K562 (cell line): ENCODE measurements at places on chromosomes 3 and 15.
A peak's percentile ranks its signal among the peaks of the same experiment; 100 is the strongest.

GRCh38 chr15:31858026-31858425 is 172.3 kb upstream of the CHRNA7 start:
- no peak for DNase-seq

DNA sequence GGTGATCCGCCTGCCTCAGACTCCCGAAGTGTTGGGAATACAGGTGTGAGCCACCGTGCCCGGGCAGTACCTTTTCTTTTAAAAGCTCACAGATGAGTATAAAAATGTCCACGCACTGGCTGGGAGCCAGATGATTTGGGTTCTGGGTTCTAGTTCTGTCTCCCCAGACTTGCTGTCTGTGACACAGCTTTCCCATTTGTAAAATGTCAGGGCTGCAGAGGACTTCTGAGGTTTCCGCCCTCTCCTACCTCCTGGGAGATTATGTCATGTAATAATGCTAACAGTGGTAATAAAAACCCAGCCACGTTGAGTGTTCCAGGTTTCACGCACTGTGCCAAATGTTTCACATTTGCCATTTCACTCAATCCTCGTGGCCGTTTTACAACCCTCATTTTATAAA is 1.3 kb upstream of the PPP4R2 start:
- no peak for DNase-seq

DNA sequence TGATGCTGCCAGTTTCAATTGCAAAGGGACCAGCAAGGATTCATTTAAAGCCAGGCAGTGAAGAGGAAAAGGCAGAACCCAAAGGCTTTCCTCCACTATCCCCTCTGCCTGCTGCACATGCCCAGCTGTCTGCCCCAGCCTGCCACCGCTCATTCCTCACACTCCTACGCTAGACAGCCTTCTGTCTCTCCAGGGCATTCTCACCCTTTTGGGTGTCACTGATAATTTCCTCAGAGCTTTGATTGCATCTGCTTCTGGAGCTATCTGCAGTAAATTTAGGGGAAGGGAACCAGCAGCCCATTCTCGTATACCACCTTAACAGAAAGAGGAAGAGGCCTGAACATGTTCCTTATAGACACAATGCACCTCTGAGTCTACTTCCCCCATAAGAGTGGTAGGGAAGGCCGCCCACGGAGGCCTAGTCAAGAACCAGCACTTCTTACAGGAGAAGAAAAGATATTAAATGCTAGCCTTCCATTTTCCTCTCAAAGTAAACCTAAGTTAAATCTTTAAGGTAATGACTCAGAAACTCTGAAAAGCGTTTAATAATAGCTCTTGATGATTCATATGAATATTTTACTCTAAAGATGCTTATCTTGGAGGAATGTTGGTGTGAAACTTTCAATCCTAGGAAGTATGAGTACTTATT is 20.9 kb downstream of the NUDT16 start:
- DNase-seq = no peak

DNA sequence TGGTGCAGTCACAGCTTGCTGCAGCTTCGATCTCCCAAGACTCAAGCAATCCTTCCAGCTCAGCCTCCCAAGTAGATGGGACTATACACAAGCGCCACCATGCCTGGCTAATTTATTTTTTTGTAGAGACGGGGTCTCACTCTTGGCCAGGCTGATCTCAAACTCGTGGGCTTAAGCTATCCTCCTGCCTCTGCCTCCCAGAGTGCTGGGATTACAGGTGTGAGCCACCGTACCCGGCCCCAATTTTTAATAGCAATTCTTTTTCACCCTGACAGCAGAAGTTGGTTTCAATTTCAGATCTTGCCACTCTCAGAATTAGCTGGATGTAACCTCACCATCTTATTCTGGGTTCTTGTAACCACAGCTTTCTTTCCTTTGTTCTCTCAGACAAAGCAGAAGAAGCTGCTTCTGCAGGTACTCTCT is 64.8 kb downstream of the TRIM71 start:
- no peak for DNase-seq

DNA sequence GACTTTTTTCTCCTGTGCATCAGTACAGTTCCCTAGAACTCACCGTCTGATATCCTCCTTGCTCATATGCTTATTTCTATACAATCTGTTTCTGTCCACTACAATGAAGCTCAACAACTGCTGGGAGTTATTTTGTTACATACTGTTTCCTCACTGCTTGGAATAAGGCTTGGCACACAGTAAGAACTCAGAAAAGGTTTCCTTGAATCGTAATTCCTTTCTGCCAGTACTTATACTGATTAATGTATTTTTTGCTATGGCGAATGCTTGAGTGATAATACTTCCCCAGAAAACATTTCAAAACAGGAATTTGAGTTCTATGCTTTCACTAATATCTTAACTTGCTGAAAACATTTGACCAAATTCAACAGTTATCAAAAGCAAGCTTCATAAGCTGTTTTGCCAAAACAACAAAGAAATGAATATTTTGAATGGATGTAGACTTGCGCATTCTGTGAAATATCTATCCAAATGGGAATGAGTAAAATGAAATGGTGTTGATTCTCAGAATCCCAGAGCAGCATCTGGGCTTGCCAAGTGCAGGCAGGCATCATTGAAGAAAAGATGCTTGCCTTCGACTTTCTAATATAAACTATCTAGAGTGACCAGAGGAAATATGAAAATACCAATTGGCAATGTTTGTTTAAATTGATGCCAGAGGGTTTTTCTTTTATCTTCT is 286.3 kb downstream of the RAP2B start:
- DNase-seq = no peak

GRCh38 chr3:97935842-97936241 is 36.4 kb downstream of the RIOX2 start:
- no peak for DNase-seq

DNA sequence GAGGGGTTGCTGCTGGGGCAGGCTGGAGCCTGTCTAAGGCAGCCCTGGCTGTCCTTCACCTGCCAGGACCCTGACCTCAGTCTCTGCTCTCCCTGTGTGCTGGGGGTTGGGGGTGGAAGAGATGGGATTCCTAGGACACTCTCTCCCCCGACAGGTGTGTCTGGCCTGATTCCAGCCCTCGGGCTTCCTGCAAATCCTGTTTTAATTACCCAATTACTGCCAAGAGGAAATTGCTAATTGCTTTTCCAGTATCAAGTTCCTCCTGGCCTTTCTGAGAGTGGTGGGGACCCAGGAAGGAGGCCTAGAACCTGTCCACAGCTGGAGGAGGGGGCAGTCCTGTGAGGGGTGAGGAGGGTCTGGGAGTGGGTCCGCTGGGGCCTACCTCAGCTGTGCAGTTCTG is 15.8 kb downstream of the PLXNA1 start:
- DNase-seq = no peak

GRCh38 chr3:99648516-99648915 is 10.1 kb downstream of the COL8A1 start:
- no peak for DNase-seq

DNA sequence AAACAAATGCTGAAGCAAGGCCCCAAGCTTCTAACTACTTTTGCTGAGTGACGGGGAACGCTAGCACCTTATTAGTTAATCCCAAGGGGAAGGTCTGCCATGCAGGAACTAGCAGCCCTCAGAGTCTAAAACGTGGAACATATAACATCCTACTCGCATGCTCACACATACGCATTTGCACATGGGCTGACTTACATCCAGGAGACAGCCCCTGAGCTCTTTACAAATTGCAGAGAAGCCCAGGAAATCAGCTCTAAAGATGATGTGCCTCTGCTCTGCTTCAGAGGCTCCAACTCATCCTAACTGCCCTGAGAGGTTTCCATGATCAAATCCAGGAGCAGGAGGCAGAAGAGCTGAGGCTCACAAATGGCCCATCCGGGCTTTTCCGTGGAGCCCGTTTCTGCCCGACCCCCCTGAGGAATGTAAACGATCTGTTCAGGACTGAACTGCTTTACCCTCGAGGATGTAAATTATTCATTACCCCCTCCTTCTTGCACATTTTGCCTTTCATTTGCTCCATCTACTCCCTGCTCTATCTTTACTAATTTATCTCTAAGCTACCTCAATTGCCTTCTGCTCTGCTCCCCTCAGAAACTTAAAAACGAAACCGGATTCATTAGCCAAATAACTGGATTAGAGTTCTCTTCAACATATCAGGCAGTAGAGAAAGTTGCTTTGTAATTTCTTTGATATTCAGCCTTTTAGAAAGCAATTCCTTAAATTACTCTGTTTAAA is 141.9 kb upstream of the CCDC54 start:
- DNase-seq = no peak

- no peak for DNase-seq
These were observed 8.7 kb downstream of the ATXN7 start for GRCh38 chr3:63872135-63872924.

DNA sequence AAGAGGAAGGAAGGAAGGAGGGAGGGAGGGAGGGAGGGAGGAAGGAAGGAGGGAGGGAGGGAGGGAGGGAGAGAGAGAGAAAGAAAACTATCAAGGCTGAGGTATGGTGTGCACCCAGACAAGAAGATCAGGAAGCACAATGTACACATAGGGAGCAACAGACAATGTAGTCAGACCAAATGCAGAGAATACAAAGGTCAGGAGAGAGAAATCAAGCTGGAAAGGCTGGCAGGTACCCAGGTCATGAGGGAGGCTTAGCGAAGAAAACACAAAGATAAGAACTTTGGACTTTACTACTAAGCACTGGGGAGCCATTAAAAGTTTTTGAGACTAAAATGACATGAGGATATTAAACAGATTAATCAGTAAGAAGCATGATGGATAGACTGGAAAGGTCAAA is 176.0 kb upstream of the TMCO5A start:
- DNase-seq = no peak

GRCh38 chr3:14368146-14368545 is 34.3 kb upstream of the SLC6A6 start:
- DNase-seq = no peak

- peak; percentile 85 for DNase-seq
These were observed at the start of gene EIF4E3 for GRCh38 chr3:71725271-71725991. Gene EIF4E3, minus strand, starts transcription at chr3:71725402. Its CDS starts 35 bp downstream, at chr3:71725367.

DNA sequence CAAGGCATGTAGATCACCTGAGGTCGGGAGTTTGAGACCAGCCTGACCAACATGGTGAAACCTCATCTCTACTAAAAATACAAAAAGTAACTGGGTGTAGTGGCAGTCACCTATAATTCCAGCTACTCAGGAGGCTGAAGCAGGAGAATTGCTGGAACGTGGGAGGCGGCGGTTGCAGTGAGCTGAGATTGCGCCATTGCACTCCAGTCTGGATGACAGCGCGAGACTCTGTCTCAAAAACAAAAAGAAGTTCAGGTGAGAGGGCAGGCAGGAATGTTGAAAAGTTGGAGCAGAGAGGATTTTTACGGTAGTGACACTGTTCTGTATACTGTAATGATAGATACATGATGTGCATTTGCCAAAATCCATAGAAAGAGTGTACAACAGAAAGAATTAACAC is 31.7 kb downstream of the GXYLT2 start:
- DNase-seq = no peak

GRCh38 chr3:120566243-120566975 is 29.7 kb upstream of the NDUFB4 start:
- DNase-seq = no peak
